ENCODE measurements at places on chromosomes 1 and 21. TPM values are rescaled to one million over a fixed set of nuclear protein-coding genes. Genes with fewer than 3 reads are reported as not detected.

The MSH4 gene
- total RNA-seq, result 0.12 TPM

GRCh38 chr1:86948212-86948611, 33.8 kb downstream of the HS2ST1 start:
- DNase-seq, result no peak

DNA sequence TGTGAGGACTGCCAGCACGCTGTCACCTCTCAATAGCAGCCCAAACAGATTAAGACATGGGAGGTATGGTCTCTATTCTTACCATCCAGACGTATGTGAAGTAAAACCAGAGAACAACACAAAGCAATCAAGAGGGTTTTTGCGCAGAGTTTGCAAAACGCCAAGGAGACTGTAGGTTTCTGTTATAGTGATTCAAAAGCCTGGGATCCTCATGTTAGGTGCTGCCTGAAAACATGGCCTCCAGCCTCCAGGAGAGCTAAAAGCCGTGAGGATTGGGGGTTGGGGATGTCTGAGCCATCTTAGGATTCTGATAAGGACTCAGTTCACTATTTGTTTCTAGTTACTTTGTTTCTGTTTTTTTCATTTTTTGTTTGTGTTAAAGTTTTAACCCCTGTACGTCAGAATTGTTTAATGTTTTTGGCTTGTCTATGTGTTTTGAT, 4.2 kb upstream of the CCT8 start:
- no peak for DNase-seq

GRCh38 chr1:89465201-89465600, 59.4 kb upstream of the LRRC8B start:
- no peak for DNase-seq

DNA sequence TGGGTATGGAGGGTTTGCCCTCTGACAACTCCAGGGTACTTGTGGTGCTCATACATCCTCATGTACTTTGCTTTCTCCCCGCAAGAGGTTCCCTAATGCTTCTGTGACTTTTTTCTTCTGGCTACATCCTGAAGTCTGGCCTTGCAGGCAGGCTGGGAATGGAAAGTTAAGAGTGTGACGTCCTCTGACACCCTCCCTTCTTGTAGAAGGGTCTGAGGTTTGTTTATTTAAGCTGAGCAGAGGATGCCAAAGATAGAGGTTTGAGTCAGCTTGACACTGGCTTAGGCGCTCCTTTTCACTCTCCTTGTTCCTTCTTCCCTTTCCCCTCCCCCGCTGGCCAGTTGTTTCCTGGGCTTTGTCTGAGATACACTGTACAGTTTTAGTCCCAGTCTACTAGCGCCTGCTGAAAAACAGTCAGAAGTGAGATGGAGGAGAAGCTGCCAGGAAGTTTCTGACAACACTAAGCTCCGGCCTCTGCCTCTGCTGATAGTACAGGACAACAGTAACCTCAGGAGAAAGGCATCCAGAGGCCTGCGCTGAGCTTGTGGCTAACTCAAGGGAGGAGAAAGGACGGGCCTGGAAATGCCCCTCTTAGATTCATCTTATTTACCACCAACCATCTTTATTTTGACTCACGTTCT, at the start of gene MACF1:
MACF1 (plus strand) TSS at position 255 of the 641 bp plus-strand sequence; CDS start at position 583, 328 bp downstream.
- DNase-seq, result no peak

- no peak for DNase-seq
Measured at GRCh38 chr1:205531191-205532025, 26.9 kb downstream of the CDK18 start.

DNA sequence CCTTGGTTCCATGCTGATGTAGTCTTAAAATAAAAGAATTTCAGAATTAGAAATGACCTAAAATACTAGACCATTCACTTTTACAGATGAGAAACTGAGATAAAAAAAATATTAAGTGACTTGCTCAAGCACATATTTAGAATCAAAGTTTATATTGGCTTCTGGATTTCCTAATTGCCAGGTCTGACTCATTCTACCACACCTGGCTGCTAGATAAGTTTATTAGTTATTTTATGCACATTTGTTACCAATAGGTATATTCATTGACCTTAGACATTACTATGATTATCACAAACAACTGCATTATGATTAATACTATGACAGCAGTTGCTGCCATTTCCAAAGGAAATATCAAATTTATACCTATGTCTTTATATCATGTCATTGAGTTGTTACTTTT, 497.5 kb downstream of the RWDD3 start:
- no peak for DNase-seq

GRCh38 chr1:55286856-55287602, 71.9 kb upstream of the USP24 start:
- DNase-seq, result no peak

The CDCA8 gene
- 0.46 TPM for total RNA-seq
